ENCODE measurements at places on chromosomes 11 and 22.

DNA sequence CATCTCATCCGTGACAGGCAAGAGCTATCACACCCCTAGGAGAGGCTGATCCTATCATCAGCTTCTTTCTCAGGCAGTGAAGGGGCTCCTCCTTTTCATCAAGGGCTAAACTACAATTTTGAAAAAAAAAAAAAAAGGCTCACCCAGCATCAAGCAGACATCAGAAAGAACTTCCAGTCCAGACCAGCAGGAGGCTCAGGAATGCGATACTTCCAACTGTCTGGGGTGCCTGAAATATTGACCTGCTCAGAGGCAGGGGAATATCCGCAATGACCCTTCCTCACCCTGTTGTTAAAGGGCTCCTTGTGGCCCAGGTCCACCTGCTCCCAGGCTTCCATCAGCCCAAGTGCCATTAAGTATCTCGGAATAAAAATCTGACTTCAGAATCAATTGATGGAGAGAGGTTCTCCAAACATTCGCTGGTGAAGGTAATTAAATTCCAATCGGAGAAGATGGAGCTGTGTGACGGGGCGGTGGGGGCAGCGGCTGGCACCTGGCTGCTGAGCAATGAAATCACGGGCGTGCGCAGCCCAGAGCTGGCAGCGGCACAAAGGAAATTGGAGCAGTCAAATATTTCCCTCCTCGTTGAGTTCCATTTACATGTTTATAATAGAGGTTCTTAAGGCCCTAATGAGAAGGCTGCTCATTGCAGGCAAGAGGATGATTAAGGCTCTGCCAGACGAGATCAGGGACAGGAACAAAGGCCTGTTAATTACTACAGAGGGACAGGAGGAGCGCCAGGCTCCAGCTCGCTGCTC, 69.0 kb upstream of the THY1 start:
- no peak for DNase-seq

DNA sequence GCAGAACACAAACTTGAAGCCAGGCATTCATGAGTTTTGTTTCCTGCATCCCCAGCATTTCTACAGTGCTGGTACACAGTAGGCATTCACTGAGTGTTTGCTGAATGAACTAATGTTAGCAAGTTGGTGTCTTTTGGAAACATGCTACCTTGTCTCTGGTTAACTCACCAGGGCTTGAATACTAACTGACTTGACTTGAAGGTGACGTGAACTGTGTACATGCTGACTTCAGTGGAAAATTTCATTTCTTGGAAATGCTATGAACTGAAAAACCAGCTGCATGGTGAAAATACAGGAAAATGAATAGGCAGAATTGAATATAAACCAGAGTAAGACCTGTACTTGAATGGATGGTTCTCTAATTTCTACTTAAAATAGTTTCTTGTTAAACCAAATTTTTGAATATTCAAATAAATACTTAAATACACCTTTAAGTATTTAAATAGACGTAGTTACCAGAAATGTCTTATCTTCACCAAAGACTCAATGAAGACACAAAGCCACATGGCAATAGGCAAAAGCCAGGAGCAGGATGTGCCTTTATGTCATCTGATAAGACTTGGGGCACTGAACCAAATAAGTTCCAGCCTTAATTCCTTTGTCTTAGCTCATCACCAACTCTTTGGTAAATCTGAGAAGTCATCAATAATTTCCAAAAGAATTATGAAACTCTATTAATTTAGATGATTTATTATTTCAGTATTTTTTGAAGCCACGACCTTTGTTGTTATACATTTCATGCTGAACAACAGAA, 39.7 kb upstream of the POU2AF2 start:
- no peak for DNase-seq

GRCh38 chr11:75513250-75513649, 12.5 kb downstream of the GDPD5 start:
- no peak for DNase-seq

DNA sequence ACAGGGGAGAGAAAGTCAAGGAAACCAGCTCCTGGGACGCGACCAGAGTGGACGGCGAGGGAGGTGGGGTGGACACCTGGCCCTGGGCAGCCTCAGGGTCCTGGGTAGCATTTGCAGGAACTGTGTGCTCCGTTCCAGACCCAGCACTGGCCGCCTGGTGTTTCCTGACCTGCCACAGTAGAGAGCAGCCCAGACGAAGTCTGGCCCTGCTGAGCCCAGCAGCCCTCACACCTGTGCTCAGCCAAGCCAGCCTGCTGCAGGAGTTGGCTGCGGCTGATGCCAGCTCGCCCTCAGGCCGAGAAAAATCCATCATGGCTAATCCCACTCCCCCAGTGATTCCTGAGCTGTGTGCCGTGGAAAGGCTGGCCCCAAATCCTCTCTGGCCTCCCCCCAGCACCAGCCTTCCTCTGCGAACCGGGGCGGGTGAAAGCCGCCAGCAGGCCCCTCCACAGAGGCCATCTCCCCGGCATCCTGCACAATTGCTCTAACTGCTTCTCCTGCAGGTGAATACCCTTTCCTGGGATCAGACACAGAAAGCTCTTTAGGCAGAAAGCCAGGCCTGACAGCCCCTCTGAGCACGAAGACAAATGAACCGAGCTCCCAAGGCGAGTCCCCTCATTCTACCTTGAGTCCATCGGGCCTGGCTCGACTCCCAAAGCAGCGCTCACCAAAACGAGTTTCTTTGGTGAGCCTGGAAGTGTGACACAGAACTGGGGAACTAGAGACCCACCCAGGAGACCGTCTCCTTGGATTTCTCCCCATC, 88.6 kb downstream of the RTL6 start:
- no peak for DNase-seq

Measured in left ventricle myocardium inferior (tissue), 1 donor.